SK-N-SH treated with all-trans-retinoic acid at 6 μM for 48 hours (cell line): ENCODE measurements at places on chromosomes 6 and 20.

- ATAC-seq, result peak; percentile 88
Observed at GRCh38 chr20:58980711-58981627, at the start of gene NELFCD. NELFCD (plus strand) TSS chr20:58981256; CDS start chr20:58981310, 54 bp downstream.

DNA sequence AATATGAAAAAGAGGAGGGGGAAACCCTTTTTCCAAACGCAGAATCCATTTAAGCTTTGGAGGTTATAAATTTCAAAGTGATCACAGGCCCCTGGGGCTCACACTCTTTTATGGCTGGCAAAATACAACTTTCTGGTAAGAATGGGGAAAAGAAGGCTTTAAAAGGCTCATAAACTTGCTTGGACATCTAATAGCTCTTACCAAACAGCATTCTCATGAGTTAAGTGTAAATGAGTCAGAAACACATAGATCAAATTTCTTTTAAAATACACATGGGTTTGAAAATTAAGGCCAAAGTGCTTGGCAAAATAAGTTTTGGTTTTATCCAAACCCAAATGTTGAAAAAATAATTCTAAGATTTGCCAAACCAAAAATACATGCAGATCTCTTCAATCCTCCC is 154.6 kb downstream of the SOBP start:
- no peak for ATAC-seq

DNA sequence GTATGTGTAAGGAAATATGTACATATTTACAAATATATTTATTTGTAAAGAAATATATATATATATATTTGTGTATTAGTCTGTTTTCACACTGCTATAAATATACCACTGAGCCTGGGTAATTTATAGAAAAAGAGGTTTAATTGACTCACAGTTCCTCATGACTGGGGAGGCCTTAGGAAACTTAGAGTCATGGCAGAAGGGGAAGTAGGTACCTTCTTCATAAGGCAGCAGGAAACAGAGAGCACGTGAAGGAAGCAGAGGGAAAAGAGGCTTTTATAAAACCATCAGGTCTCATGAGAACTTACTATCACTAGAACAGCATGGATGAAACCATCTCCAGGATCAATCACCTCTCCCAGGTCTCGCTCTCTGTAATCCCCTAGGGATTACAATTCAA is 644.5 kb upstream of the HS3ST5 start:
- no peak for ATAC-seq

- ATAC-seq, result no peak
Observed at GRCh38 chr20:4162766-4163165, 147.4 kb upstream of the RNF24 start.

DNA sequence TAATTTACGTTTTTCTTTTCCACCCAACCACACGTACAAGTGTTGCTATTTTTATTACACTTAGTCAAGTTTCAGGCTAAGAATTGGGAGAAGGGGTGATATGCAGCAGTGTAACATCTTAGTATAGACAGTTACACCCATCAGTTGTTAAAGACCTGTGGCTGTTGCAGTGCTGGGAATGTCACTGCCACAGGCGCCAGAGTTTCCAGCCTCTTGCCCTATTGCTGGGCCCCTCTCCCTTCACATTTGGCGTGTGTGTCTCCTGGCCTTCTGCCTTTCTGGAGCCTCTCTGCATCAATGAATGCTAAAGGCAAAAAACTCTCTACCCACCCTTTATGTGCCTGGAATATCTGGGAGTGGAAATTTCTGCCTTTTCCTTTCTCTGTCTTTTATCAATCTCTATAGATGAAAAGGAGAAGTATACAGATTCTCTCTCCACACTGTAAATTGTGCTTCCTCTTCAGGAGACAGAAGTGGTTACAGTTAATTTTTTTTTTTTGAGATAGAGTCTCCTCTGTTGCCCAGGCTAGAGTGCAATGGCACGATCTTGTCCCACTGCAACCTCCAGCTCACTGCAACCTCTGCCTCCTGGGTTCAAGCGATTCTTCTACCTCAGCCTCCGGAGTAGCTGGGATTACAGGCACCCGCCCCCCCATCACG is 73.0 kb downstream of the TIAM2 start:
- ATAC-seq, result no peak

DNA sequence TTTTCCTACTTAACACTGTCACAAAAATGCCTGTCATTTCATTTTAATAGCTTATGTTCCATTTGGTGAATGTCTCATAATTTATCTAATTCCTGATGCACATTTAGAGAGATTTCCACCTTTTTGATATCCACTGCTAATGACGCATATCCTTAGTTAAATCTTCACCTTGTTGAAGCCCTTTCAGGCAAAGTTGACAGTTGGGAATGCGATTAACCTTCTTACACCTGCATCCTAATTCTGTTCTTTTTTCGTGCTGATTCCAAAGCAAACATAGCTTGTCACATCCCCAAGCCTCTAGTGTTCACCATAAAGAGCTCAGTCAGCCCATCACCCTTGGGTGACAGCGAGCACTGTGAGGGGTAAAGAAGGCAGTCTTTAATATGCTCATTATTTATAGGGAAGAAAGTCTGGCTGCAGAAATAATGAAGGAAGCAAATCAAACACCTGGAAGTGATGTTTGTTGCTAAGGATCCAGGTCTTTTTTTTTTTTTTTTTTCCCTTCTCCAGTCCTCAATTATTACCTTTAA is 205.6 kb downstream of the DTNBP1 start:
- no peak for ATAC-seq

DNA sequence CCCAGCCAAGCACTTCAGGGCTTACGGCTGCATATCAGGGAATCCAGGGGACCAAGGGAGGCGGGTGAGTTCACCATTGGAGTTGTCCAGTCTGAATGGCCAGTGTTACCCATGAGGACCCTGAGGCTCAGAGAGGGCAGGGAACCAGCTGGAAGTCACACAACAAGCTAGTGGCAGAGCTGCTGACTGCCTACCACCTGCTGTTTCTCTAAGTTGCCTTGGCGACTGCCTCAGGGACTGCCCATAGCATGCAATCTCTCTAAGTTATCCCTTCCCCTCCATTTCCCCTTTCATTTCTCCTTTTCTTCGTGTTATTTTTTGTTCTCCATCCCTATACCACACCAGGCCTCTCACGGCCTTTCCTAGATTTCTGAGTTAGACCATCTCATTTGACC is 71.8 kb upstream of the SIRPA start:
- no peak for ATAC-seq

GRCh38 chr20:301886-302848 is 4.8 kb downstream of the ZCCHC3 start:
- no peak for ATAC-seq

GRCh38 chr6:149725785-149726184 is 7.9 kb upstream of the LATS1 start:
- no peak for ATAC-seq

- ATAC-seq, result no peak
Observed at GRCh38 chr6:149111556-149112115, 205.9 kb upstream of the TAB2 start.

DNA sequence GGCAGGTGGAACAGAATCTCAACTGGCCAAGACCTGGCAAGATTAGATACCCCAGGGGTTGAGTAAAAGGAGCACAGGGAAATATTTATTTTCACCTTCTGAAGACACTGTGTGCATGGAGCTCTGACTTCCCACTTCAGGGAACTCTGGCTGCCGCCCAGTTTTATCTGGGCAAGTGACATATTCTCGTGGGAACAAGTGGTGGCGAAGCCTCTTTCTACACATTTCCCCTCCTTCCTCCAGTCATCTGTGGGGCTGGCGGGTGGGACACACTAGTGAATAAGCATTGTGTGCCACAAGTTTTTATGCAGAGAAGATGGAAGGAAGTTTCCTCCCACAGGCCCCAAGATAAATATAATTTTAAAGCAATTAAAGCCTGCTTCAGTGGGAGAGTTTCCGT is 23.6 kb downstream of the NSFL1C start:
- ATAC-seq, result no peak

- ATAC-seq, result no peak
Observed at GRCh38 chr6:160929831-160930230, 61.7 kb upstream of the MAP3K4 start.

- no peak for ATAC-seq
Observed at GRCh38 chr6:136015531-136015930, 164.0 kb downstream of the PDE7B start.

DNA sequence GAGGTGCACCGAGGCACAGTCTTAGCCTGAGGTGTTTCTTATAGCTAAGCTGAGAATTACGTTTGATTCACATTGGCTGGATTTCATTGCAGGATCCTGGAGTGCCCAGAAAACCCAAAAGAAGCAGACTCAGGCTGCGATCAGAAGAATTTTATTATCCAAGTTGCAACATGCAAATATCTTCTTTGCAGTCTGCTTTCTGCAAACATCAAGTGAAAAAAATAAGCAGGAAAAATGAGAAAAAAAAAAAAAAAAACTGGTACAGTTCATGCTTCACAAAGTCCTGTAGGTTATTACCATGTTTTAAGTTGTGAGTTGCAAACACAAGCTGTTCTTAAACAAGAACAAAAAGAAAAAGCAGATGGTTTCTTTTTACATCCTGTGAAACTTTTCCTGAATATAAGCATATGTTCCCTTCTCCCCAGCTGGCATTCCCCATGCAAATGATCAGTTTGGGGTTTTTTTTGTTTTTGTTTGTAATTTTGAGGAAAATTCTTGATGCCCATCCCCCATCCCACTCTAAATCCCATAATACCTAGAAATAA is 349.0 kb downstream of the CBLN4 start:
- ATAC-seq, result no peak

- no peak for ATAC-seq
Observed at GRCh38 chr20:59830665-59831023, 102.8 kb downstream of the SYCP2 start.

GRCh38 chr20:32064667-32065066 is 12.6 kb downstream of the HCK start:
- no peak for ATAC-seq

GRCh38 chr6:96157018-96157565 is 141.3 kb downstream of the FUT9 start:
- no peak for ATAC-seq

DNA sequence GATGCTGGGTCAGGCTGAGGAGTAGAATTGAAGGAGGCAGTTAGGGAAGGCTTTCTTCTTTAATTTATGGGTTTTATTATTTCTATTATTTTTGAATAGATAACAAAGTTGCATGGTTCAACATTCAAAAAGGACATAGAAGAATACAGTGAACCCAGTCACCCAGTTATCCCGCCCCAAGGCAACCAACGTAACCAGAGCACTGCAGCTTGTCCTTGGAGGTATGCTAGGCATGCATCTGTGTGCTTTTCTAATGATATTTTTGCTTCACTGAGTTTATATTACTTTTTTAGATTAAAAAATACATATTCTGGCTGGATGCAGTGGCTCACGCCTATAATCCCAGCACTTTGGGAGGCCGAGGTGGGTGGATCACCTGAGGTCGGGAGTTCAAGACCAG is 47.4 kb upstream of the DSN1 start:
- ATAC-seq, result no peak

DNA sequence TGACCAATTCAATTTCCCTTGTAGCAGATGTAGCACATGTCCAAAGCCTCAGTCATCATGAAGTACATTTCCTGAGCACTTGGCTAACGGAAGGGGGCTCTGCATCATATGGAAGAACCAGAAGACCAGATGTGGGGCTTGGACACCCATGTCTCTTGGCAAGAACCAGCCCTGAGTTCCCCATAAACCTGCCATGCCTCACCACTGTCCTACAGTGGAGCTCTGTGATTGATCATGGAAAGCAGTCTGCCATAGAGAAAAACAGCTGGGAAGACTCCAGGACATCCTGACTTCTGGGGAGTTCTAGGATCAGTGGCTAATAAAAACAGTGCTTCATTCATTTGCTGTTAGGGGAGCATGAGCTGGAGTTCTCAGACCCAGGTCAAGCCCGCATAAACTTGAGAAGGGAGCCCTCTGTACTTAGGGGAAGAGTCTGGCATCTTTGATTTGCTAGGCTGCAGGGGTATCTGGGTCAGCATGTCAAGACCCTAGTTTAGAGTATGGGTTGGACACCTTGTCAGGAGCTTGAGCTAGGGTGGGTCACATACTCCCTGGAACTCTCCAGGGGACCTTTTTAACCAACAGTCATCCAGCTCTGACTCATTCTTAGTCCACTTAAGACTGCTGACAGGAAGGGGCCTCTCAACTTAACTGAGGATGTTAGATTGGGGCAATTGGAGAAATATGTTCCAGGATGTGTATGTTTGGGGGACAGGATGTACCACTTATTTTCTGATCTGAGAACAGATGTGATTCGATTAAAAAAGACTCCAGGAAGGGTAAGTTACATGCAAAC is 26.3 kb upstream of the TRAM2 start:
- peak; percentile 88 for ATAC-seq

GRCh38 chr6:137432054-137432611 is 62.1 kb downstream of the OLIG3 start:
- ATAC-seq, result no peak

- ATAC-seq, result no peak
Observed at GRCh38 chr20:20821484-20822260, 109.2 kb upstream of the RALGAPA2 start.

DNA sequence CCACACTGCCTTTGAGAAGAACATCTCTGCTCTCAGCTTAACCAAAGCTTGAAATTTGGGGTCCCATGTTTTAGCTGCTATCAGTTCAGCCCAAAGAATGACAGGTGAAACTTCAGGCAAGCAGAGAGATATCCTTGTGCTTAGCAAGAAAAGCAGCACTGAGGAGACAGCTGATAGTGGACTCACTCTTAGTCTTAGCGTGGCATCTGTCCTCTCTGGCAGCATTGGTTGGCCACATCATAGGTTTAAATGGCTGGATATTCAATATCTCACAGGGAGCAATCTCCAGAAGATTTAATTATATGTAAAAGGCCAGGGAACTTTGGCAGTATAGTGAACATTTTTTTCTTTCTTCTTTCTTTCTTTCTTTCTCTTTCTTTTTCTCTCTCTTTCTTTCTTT is 131.1 kb upstream of the SGK1 start:
- no peak for ATAC-seq

DNA sequence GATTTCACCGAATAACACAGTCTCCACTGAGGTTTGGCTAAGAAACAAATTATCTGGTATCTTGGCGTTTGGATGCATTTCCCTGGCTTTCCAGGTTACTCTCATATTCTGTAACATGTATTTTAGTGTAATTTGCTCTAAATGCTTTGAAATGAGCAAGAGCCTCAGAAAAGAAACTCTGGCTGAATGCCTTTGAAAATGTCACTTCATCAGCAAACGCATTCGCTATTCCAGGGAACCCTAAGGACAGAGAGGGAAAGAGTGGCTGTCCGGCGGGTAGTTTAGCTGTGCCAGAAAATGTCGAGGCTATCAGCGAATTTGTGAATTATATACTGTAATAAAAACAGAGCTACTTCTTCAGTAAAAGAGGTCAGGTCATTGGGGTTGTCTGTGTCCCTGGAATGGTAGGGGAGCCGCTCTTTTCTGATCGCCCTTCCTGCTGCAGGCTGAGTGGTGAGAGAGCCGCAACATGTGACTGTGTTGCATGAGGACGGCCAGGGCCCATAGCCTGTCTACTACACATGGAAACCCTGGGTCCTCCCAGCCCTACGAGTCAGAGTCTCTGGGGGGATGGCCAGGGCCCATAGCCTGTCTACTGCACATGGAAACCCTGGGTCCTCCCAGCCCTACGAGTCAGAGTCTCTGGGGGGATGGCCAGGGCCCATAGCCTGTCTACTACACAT is 57.3 kb downstream of the SMOC2 start:
- ATAC-seq, result no peak

DNA sequence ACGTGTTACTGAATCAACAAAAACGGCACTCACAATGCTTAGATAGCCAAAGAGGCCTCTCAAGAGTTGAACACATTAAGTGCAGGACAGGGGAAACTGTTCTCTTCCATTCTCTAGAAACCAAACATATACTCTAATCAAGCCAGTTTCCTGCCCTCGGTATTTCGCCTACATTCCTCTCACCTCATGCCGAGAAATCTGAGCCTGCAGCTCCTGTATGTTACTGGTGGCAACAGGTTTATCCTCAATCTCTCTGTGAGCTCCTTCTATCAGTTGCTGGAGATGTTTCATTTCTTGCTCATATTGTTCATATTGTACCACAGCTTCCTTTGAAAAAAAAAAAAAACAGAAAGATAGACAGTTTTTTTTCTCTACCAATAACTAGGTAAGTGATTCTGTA is 328.9 kb downstream of the SYNE1 start:
- no peak for ATAC-seq
